Upper lobe of left lung (tissue), 6 donors: ENCODE measurements at places on chromosomes 16 and 17.

- no peak for DNase-seq
These were observed 61.4 kb downstream of the AMFR start for GRCh38 chr16:56363781-56364565.

DNA sequence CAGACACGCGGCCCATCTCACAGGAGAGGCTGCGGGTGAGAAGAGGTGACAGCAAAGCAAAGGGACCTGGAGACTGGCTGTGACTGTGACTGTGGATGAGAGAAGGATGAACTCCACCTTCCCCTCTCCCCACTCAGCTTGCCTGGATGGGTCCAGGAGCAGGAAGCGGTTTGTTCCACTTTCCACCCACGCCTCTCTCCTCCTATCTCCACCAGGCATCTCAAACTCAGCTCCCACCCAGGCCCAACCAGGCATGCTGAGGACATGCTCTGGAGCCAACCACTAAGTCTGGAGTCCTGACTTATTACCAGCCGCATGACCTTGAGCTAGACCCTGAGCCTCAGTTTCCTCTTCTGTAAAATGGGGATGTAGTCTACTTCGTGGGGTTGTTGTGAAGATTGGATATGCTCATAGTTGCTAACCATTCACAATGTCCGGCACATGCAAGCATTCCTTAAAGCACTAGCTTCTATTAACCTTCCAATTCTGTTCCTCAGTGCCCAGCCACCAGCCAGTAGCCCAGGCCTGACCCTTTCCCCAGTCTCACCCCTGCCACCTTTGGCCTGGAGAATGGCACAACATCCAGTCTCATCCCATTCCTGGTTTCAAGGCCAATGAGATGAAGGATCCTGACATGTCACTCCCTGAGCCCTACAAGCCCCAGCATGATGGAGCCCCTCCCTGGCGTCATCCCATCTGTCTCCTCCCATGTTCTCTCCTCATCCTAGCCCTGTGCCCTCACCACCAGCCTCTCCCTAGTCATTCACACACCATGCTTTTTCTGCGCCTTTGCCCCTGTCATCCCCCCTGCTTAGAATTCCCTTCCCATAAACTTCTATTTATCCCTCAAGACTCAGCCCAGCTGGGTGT, 2.3 kb downstream of the GAS2L2 start:
- DNase-seq = no peak

DNA sequence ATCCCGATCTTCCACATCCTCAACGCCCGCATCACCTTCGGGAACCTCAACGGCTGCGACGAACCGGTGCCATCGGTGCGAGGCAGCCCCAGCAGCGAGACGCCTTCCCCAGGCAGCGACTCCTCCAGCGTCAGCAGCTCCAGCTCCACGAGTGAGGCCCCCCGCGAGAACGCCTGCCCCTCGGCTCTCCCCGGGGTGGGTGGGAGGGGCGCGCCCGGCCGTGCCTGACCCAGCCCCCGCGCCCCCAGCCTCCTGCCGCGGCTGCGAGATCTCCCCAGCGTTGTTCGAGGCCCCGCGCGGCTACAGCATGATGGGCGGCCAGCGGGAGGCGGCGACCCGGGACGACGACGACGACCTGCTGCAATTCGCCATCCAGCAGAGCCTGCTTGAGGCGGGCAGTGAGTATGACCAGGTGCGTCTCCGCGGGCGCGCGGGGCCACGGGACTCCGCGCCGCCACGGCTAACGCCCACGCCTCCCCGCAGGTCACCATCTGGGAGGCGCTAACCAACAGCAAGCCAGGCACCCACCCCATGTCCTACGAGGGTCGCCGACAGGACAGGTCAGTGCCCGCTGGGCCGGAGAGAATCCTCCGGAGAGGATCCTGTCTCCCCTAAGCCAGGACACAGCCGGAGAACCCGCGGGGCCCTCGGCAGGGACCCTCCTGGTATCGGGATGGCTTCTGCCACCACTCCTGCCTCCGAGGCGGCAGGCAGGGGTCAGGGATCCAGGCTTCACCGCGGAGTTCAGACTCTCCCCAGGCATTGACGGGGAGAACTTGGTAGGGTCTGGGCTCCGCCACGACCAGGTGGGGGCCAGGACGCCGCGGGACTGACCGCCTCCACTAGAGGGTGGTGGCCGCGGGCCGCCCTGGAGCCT, 10.1 kb downstream of the CORO6 start:
- no peak for DNase-seq

DNA sequence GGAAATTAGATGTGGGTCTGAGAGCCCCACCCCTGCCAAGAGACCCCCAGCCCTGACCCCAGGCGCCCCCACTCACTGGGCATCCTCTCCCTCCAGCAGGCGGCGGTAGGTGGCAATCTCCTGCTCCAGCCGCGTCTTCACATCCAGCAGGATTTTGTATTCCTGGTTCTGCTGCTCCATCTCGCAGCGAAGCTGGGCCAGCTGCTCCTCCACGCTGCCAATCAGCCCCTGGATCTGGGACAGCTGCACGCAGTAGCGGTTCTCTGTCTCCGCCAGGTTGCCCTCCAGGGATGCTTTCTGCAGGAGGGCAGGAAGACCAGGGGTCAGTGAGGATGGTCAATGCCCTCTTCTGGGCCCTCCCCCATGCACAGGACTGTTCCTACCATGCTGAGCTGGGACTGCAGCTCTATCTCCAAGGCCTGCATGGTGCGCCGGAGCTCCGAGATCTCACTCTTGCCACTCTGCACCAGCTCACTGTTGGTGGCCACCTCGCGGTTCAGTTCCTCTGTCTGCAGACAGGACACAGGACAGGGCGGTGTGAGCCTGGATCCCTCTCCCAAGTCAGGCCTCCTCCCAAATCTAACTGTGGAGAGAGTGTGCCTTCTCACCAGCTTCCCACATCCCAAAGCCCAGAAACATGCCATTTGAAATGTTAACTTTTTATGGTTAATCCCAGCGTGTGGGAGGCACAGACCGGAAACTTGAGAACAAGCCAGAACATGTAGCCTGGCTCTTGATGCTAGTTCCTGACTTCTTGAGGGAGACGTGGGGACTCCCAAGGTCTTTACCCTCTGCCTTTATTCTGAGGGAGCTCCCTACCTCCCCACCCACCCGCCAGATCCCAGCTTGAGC, 3.6 kb downstream of the KRT17 start:
- no peak for DNase-seq

DNA sequence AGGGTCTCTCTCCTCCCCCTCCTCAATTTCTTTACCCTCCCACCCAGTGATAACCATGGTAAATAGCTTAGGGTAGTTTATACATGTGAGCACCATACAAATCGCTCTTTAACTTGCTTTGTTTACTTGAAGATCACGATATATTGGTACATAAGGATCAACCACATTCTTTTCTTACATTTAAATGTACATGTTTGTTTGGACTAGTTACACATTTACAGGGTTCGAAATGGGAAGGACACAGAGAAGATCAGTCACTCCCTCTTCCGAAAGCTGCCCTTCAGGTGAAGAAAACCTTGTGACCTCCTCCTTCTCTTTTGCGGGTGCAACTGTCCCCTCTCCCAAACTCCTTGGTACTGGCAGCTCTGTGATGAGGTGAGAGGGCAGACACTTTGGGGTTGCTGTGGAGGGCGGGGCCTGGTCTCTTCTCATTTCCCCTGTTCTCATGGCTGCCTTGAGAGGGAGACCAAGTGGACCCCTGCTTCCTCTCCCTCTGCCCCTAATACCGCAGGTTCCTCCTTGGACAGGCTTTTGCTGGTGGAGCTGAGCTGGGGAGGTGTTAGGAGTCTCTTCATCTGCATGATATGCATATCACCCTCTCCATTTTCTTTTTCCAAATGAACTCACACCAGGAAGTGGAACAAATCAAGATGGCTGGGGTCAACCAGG, 4.7 kb upstream of the PIK3R6 start:
- DNase-seq = no peak

DNA sequence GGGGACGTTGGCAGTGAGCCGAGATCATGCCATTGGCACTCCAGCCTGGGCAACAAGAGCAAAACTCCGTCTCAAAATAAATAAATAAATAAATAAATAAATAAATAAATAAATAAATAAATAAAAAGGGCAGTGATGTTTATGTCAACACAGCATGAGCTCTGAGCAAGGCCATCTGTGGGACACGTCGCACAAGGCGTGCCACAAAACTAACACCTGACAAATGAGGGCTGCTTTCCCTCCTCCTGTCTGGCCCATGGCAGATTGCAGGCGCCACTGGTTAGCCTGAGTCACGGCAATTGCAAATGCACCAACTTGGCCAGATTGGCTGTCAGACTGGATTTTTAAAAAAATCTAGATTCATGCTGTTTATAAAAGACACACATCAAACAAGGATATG, 25.9 kb upstream of the SPNS3 start:
- DNase-seq = no peak

DNA sequence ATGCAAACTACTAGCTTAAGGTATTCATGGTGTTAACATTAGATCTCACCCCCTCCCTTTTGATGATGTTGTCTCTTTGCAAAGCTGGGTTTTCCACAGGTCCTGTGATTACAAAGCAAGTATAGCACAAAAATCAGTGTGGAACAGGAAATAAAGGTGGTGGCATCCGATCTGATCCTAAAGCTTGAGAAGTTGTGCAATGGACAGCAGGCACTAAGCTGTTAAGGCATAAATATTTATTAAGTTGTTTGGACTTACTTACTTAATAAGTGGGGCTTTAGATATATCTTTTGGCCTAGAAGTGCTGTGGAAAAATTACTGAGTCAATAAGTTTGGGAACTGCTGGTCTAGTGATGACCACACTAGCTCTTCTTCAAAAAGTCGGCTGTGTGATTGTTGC, 5.0 kb downstream of the GLP2R start:
- no peak for DNase-seq

- DNase-seq = no peak
These were observed 10.1 kb downstream of the TMEM238L start for GRCh38 chr17:10793816-10794215.

GRCh38 chr16:74564451-74564984, 42.4 kb downstream of the GLG1 start:
- no peak for DNase-seq

GRCh38 chr16:86632206-86632605, 53.9 kb downstream of the FOXL1 start:
- DNase-seq = no peak

DNA sequence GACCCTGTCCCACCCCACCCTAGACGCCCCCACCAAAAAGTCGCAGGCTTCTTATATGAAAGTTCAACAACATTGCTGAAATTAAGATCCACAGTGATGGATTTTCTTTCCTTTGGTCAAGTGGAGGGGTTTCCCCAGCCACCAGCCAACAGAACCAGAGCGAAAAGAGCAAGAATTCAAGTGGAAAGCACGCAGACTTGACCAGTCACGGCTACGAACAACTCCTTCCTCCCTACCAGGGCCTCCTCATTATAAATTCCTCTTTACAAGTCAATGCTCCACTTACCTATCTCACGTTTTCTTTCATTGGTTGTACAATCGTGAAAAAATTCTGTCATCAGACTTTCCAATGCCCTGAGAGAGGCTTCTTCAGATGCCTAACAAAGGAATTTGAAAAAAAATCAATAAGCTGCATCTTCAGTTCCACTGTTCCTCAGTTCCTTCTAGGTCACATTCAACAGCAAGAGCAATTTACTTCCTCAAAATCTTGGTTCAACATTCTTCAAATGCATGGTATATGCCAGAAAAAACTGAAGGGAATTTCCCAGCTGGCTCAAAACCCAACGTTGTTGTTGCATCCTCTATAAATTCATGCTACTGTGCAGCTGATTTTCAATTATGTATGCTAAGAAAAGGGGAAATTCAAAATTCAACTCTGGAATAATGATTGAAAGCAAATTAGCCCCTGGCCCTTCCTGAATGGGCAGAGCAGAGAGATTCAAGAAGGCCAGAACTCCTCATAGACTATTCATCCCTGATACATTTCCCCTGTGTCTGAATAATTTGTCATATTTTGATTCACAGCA, 30.9 kb downstream of the XPO6 start:
- DNase-seq = no peak

DNA sequence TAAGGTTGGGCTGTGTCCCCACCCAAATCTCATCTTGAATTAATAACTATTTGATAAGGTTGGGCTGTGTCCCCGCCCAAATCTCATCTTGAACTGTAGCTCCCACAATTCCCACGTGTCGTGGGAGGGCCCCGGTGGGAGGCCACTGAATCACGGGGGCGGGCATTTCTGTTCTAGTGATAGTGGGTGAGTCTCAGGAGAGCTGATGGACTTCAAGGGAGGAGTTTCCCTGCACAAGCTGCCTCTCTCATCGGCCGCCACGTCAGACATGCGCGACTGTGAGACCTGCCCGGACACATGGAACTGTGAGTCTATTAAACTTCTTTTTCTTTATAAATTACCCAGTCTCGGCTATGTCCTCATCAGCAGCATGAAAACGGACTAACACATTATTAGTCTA, 44.9 kb upstream of the METRNL start:
- DNase-seq = peak; percentile 36

DNA sequence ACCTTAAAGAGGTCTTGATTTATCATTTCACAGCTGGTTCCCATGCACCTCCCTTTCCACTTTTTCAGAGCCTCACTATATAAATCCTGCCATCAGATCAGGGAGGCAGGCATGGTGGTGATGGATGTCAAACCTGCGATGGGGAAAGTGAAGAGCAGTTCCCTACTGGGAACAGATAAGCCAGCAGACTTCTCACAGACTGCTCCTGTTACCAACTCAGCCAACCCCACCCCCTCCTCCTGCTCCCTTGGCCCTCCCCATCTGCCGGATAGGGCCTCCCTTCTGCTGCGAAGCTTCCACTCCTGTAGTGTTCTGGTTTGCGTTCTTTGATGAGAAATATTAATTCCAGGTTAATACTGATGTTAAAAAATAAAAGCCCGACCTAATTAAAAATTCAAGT, 232.1 kb downstream of the STX8 start:
- DNase-seq = no peak

DNA sequence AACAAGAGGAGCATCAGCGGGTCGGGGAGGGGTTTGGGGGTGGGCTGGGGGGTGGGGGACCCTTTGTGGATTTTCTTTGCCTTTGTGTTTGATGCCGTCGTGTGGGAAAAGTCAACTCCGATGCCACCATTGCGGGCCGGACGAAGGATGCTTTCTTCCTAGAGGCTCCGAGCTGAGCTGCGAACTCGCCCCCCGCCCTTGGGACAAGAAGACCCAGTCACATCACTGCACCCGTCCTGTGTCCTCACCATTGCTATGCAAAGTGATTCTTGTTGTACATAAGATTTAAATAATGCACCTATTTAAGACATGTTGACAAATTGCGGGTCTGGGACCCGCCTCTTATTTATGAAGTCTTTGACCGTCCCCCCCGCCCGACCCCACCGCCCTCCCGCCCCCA, 69.0 kb upstream of the PLCG2 start:
- DNase-seq = no peak

DNA sequence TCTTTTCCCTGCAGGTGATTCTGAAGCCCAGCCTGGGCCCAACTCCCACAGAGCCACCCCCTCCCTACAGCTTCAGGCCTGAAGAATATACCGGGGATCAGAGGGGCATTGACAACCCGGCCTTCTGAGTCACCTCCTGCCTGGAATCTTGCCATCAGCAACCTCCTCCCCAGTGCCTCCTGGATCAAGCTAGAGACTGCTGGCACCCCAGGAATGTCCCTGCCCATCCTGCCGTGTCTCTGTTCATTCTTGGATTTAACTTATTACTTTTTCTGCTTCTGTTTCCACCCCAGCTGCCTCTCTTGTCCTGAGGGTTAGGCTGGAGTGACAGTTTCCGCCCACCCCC, 4.9 kb downstream of the TMEM92 start:
- no peak for DNase-seq

- peak; percentile 50 for DNase-seq
These were observed 925 bp downstream of the ZNF689 start for GRCh38 chr16:30609002-30609925.
